ENCODE measurements at places on chromosomes 2 and 18.

DNA sequence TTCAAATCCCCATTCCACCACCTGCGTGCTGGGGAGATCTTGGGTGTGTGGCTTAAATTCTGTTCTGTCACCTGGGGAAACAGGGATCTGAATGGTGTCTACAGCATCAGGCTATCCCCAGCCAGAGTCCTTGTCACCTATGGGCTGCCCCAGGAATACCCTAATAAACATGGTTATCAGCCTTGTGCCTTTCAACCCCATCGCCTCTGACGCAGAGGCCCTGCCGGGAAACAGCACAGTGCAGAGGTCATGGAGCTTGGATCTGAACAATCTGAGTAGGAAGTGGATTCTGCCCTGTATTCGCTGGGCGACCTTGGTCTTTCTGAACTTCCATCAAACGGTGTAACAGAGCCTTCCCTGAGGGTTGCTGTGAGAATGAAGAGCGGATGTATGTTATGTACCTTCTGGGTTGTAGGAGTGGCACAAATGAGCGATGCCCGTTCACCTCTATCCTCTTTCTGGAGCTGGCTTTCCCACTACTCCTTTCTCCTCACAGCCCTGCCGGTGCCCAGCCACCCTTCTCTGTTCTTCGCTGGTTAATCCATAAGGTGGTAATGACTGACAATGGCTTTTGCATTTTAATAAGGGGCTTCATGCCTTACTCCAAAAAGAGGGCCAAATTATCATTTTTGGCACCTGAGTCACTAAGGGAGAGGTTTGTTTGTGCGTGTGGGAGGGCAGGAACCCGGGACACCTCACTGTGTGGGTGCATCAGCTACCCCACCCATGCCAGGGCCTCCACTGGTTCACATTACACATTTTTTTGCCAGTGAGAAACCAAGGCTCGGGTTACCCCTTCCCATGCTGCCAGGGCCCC lies 256.5 kb downstream of the MYCN start:
- DNase-seq = no peak

- no peak for DNase-seq
These were observed 796.6 kb downstream of the ERBB4 start for GRCh38 chr2:211741966-211742365.

- DNase-seq = no peak
These were observed 40.2 kb downstream of the POLR1A start for GRCh38 chr2:86065512-86065911.

- peak; percentile 12 for DNase-seq
These were observed 223.6 kb upstream of the GULP1 start for GRCh38 chr2:188068093-188068492.

- DNase-seq = no peak
These were observed 223.6 kb upstream of the EPAS1 start for GRCh38 chr2:46073540-46074046.

- DNase-seq = no peak
These were observed 4.2 kb upstream of the CLIP4 start for GRCh38 chr2:29110916-29111535.

DNA sequence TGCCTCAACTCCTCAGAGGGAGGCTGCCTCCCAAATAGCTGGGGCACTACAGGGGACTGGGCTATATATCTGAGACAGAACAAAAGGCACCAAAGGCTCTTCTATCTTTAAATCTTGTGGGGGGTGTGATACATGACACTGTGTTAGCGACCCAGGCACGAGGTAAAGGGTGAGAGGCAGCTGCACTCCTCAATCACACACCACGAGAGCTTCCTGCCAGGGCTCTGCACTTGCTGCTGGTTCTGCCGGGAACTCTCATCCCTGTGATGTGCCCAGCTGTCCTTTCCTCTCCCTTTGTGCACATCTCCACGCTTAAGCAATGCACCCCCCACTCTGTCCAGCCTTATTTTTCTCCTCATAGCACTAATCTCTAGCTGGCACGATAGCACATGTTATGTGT lies 32.4 kb downstream of the NPC1 start:
- no peak for DNase-seq

DNA sequence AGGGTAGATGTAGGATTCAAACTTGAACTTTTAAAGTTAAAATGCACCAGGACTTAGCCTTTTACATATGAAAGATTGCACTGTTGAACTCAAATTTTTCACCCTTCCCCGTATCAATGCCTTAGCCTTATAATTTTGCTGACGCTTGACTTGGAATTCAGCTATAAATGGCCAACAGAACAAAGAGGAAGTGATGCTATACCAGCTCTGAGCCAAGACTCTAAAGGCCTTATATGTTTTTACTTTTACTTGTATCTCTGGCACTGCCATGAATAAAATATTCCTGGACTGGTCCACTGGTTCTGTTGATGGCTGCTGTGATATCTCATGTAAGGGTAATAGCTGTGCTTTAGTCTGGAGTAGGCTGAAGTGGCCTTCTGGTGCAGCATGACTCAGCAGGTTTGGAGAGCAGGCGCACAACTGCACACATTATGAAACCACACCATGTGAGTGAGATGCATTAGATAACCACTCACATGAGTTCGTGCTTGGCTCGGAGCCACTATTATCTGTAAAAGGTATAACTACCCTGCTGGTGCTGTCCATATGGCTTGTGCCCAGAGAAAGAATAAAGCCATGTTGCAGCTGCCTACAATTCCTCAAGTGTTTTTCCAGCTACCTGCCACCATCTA lies 8.4 kb upstream of the IER3IP1 start:
- peak; percentile 51 for DNase-seq

- DNase-seq = no peak
These were observed 116.1 kb upstream of the DOCK10 start for GRCh38 chr2:225158360-225158759.

GRCh38 chr2:226888971-226889370 lies 53.1 kb downstream of the RHBDD1 start:
- DNase-seq = no peak

DNA sequence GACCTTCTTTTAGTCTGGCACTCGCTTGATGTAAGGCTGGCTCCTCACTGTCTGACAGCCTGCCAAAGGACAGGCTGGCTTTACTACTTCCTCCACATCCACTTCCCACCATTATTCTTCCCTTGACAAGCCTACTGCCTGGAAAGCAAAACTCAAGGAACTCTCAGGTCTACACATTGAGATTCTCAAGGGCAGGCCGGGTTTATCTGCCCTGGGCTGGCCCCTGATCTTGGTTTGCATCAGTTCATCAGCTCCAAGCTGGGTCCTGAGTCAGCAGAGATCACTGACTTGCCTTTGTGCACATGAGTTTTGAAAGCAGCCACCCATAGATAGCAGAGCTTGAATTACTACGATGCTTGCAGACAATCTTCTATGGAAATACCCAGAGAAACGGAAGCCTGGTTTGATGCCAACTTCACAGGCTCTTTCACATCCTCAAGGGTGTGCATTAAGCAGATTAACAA lies 53.9 kb downstream of the KCTD18 start:
- DNase-seq = no peak

GRCh38 chr18:77405096-77405495 lies 155.4 kb downstream of the GALR1 start:
- no peak for DNase-seq

DNA sequence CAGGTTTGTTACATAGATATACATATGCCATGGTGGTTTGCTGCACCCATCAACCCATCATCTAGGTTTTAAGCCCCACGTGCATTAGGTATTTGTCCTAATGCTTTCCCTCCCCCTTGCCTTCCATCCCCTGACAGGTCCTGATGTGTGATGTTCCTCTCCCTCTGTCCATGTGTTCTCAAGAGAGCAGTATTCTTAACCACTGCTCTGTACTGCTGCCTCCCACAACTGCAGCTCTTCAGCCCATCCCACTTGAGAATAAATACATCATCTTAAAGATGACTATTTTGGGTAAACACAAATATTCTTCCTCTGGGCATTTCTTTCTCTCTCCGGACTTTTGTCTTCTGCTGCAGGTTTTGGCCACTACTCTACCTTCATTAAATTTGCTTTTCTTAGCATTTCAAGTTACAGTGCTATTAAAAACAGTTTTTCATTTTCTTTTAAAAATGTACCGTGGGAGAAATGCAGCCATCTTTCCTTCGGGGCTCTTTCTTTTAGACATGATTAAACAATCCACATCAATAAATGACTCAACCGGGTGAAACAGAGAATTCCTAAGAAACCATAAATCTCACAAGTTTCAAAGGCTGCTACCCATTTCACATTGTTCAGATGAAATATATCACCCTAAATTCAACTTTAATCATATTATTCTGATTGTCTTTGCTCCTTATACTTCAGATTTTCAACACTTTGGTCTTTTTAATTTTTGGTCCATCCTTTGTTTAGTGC lies 323.4 kb downstream of the GALNT13 start:
- no peak for DNase-seq

DNA sequence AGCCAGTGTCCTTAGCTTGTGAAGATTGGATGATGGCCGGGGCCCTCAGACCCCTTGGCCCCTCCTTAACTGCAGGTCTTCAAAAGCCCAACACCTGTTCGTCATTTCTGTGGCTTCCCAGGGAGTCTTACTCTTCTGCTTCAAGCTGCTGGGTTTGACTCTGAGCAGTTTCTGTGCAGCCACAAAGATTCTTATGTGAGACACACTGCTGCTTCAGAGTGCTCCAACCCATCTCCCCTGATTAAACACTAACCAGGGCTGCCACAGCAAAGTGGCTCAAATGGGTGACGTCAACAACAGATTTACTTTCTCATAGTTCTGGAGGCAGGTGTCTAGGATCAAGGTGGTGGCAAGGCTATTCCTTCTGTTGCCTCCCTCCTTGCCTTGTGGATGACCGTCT lies 40.8 kb downstream of the TSN start:
- no peak for DNase-seq

DNA sequence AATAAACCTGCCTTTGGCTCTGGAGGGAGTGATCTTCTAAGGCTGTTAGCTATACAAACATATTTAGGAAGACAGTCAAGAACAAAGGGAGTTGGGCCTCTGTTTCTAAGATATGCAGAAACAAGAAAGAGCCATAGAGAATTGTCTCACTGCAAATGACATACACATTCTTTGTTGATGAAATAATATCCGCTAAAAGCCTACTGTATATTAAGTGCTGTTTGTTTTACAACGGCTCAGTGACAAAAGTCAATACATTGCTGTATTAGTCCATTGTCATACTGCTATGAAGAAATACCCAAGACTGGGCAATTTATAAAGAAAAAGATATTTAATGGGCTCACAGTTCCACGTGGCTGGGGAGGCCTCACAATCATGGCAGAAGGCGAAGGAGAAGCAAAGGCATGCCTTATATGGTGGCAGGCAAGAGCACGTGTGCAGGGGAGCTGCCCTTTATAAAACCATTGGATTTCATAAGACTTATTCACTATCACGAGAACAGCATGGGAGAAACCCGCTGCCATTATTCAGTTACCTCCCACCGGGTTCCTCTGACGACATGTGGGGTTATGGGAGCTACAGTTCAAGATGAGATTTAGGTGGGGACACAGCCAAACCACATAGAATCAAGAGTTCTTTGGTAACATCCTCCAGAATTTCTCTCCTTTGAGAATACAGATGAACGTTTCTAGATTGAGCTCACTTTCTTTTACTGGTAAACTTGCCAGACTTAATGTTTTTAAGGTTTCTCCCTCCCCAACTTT lies 157.8 kb downstream of the PIK3C3 start:
- no peak for DNase-seq

- DNase-seq = no peak
These were observed 6.4 kb downstream of the MTCL1 start for GRCh38 chr18:8711736-8712135.

- no peak for DNase-seq
These were observed 208.1 kb upstream of the KLHL14 start for GRCh38 chr18:32980896-32981295.

GRCh38 chr2:143935482-143935752 lies 584.5 kb downstream of the ZEB2 start:
- no peak for DNase-seq

GRCh38 chr18:36211612-36212065 lies 24.3 kb downstream of the MOCOS start:
- DNase-seq = no peak

DNA sequence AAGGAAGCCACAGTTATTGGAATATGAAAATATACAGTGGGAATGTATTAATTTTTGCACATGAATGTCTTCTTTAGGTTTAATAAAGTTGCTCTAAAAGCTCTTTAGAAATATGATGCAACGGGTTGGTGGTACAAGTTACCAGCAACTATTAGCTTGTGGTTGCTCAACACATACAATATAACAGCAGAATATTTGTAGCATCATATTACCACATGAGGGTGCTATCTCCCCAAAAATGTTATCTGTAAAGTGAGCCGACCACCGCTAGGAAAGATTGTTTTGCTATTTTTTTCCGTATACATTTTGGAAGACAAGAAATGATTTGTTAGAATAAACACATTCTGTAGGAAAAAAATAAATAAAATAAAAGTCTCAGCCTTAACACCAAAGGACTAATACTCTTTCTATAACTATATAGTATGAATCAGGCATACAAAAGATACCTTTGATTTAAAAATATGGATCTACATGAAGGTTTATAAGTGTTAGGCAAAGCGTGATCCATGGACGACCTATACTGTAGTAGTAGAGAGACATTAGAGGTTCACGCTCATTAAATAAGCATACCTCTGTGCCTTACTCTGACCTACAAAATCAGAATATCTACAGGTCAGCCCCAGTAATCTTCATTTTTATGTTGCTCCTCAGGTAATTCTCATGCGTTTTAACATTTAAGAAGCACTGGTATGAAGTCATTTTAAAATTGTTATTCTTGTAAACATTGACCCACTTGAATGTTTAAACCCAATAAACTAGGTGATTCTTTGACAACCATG lies 1110.6 kb upstream of the ACVR2A start:
- DNase-seq = peak; percentile 74

GRCh38 chr2:25808006-25808383 lies 70.3 kb downstream of the ASXL2 start:
- no peak for DNase-seq

GRCh38 chr2:145777297-145777696 lies 1257.4 kb upstream of the ZEB2 start:
- no peak for DNase-seq

GRCh38 chr18:48021273-48021914 lies 90.9 kb upstream of the SMAD2 start:
- DNase-seq = no peak

- DNase-seq = no peak
These were observed 56.8 kb downstream of the CCNT2 start for GRCh38 chr2:134975281-134976009.

DNA sequence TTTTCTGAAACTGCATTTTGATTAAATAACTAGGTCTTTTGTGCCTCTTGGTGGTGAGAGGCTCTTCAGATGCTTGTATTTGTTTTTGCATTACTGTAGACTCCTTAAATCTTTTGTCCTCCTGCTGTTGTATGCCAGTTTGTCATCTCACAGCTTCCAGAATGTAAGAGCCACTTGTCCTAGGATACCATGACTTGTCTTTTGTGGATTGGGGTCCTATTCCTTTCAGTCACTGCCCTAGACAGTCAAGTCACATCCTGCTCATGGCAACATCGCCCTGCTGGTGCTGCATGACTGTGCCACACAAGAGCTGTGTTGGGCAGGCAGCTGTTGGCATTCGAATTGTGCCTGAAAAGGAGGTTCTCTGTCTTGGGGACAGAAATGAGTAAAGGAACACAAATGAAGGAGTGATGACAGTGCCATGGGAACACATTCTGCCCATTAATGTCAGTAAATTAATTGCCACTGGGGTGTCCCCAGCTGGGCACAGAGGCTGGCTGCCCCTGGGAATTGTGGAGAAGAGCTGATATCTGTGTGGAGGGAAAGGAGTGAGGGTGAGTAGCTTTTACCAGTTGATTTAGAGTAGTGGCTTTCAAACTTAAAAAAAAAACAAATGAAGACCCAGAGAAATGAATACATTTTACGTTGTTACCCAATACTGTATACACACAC lies 140.3 kb downstream of the ARL6IP6 start:
- DNase-seq = no peak

GRCh38 chr2:227397562-227397961 lies 9.8 kb upstream of the SCYGR1 start:
- DNase-seq = no peak

Data from GM23338 (cell line).